ENCODE measurements at places on chromosomes 7 and 10.

- DNase-seq = no peak
These were observed 110.7 kb downstream of the RNF32 start for GRCh38 chr7:156751319-156751718.

DNA sequence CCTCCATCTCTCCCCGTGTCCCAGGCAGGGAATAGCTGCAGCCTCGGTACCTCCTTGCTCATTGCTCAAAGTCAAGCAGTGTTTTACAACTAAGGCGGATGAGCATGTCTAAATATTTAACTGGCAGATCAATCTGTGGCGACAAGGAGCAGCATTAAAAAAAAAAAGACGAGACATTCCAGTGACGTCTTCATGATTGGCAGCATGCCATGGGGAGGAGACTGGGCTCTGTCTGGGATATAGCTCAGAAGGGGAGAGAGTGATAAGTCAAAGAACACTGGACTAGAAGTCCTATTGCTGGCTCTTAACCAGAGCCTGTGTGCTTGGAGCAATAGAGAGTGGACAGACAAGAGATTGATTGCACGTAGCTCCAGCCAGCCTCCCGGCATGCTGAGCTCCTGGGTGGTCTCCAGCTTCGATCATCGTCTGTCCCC lies 287.5 kb upstream of the PODXL start:
- DNase-seq = no peak

DNA sequence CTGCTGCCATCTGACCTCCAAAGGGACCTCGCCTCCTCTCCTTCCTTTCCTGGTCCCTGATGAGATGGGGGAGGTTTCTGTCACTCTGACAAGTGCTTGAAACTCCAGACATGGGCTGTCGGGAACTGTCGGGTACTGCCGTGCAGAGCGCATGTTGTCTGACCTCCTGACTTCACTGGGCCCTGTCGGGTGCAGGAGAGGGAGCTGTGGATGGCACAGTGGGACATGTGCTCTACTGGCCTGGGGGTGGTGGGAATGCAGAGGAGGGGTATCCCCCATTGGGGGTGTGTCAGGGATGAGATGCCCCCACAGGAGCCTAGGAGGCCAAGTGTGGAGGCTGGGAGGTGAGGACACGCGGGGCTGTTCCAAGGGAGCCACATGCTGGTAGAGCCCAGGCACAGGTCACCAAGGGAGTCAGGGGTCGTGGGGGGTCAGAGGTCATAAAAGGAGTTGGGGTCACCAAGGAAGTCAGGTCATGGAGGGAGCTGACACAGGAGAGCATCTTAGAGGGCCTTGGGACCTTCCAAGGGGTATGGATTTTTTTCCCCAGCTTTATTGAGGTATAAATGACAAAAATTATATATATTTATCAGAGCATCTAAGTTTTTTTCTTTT lies 30.9 kb downstream of the TMEM120A start:
- no peak for DNase-seq

GRCh38 chr7:82021036-82021435 lies 251.2 kb upstream of the HGF start:
- DNase-seq = no peak

GRCh38 chr10:111356571-111356970 lies 279.7 kb downstream of the ADRA2A start:
- DNase-seq = no peak

All from NCI-H526 (cell line).